Tongue (tissue), 3 donors: ENCODE measurements at places on chromosomes 4 and X. TPM values are rescaled to one million over a fixed set of nuclear protein-coding genes. Genes with fewer than 3 reads are reported as not detected.
A peak's percentile ranks its signal among the peaks of the same experiment; 100 is the strongest.

DNA sequence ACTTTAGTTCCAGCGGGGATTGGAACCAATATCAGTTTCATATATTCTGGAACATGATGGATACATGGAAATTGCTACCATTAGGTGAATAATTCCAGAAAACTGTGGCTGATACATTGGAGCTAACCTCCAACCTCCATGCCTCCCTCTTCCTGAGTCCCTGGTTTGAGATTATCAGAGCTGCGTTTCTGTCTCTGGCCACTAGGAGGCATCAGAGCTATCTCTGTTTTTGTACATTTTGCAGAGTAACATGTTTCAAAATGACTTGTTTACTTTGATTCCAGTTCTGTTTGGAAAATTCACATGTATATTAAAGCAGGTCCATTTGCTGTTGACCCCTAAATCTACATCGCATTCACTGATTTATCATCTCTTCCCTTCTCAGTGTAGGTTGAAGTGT, 2.4 kb upstream of the RAB40AL start:
- peak; percentile 11 for DNase-seq

GRCh38 chr4:101269682-101270081, 77.6 kb downstream of the PPP3CA start:
- no peak for DNase-seq

- no peak for DNase-seq
Measured at GRCh38 chr4:183377491-183377890, 55.3 kb upstream of the CLDN24 start.

GRCh38 chr4:173509036-173510001, 20.7 kb downstream of the HAND2 start:
- peak; percentile 75 for DNase-seq

GRCh38 chr4:1302159-1302558, 12.5 kb downstream of the MAEA start:
- DNase-seq = no peak

GRCh38 chr4:24091639-24092233, 201.9 kb upstream of the PPARGC1A start:
- DNase-seq = no peak

- no peak for DNase-seq
Measured at GRCh38 chr4:159267869-159268285, 165.0 kb downstream of the RAPGEF2 start.

The RBPJ gene
- 111 TPM for total RNA-seq
